Kasumi-1 (cell line): ENCODE measurements at places on chromosomes 1 and 21.

DNA sequence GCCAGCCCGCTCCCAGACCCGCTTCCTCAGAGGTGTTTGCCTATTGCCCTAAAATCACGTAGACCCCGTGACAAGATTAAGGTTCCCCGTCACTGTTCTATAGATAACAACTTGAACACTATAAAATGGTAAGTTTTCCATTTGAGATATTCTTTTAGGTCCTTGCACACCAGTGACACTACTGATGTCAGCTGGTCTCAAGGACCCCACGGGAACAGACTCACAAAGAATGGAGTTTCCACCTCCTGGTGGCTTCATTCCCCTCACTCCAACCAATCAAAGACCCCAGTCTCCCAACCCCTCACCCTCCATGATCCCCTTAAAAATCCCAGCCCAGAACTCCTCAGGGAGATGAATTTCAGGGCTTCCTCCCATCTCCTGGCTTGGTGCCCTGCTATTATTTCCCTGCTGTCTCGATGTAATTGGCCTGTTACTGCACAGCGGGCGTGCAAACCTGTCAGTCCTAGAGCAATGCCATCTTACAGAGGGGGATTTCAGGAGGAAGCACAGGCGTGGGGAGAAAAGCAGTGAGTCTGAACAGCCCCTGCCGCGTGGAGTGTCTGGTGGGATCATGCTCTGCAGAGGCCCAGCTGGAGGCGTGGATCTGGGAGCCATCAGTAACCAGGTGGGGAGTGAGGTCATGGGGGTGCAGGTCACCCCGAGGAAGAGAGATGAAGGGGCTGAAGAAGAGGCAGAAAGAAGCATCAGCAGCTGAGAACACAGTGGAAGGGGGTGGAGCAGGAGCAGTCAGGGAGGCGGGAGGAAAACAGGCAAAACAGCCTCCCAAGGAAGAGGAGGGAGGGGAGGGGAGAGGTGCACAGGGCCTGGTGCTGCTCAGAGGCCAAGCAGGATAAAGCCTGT, 35.1 kb upstream of the LBR start:
- DNase-seq = no peak

DNA sequence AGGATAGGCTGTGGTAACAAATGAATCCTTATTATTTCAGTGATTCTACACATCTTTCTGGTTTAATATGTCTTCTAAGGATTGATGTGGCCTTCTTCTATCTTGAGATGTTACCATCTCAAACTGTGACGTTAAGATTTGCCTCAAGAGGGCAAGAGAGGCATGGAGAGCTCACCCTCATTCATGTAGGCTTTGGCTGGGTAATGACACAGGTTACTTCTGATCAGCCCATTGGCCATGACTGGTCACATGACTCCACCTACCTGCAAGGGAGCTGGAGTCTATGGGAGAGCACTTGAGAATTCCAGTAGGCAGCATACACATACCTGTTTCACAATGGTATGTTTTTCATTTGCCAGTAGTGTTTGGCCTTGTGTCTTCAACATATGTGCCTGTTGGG, 30.0 kb downstream of the CACHD1 start:
- no peak for DNase-seq

GRCh38 chr21:37530901-37531351, 164.4 kb downstream of the DYRK1A start:
- no peak for DNase-seq

DNA sequence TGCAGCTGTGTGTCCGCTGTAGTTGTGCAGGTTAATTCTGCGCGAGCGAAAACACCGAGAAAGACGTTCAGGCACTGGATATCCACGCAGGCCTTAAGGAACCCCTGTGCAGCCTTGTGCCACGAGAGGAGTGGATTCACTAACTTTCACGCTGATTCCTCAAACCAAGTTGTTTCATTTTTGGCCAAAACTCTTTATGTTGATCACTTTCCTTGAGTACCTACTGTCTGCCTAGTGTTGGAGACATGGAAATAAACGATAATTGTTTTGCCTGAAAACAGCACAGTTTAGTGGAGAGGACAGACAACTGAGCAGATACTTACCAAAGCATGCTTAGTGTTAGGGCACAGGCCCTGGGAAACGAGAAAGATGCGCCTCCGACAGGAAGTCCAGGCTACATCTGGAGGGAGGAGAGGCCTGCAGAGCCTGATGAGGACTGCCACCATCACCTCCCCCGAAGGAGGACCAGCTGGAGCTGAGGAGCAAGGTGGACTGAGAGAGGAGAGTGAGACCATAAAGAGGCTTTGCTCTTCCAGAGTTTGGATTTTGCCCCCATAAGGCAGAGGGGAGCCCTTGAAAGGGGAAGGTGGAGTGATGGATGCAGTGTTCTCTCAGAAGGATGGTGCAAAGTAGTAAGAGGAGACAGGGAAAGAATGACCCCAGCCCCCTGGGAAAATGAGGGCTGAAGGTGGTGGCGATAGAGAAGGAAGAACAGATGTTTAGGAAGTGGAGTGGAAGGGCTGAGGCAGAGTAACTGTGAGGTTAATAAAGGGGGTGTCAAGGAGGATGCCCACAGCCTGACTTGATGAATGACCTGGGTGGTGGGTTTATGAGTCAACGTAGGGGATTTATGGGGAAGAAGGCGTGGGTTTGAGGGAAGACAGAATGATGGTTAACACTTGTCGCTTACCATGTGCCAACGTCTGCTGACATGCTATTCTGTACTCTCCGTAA, 956 bp upstream of the SCAF4 start:
- DNase-seq = peak; percentile 45

- DNase-seq = no peak
Observed at GRCh38 chr1:245583575-245584330, 429.0 kb downstream of the KIF26B start.

DNA sequence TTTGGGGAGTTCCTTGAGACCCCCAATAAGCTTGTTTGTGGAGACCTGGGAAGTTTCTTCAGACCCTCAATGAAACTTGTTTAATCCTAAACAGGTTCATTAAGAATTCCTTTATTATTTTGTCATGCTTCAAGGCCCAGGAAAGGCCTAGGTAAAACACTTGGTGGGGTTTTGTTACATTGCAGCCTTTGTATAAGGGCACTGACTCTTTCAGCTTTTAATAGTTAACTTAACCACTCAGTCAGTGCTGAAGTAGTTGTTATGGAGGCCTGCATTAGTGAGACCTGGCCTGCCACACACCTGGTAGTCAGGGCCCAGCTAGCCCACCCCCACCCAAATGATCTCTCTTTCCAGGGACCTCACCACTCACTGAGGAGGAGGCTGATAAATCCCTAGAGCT, 103.7 kb downstream of the FCRL5 start:
- no peak for DNase-seq

- no peak for DNase-seq
Observed at GRCh38 chr1:1082776-1083415, 8.8 kb upstream of the RNF223 start.

- DNase-seq = no peak
Observed at GRCh38 chr1:225602590-225603206, 50.2 kb downstream of the ENAH start.

DNA sequence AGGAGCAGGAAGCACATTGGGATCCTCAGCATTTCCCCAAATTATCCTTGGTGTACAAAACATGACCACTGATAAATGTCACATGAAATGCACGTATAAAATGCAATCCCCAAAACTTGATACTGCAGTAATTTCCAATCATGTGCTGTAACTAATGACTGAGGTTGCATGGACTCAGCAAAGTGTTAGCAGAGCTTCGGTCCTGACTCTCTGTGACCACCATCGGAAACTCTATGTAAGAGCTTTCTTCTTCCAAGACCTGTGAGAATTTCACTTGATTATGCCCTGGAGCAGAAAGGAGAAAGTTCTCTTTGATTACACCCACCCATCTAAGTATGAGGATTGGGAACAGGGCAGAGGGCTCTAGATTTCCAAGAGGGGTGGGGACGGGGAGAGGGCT, 908 bp downstream of the CD53 start:
- no peak for DNase-seq

GRCh38 chr1:17826165-17826488, 71.0 kb downstream of the ACTL8 start:
- DNase-seq = no peak

GRCh38 chr21:36534656-36535055, 54.7 kb upstream of the CLDN14 start:
- DNase-seq = no peak

DNA sequence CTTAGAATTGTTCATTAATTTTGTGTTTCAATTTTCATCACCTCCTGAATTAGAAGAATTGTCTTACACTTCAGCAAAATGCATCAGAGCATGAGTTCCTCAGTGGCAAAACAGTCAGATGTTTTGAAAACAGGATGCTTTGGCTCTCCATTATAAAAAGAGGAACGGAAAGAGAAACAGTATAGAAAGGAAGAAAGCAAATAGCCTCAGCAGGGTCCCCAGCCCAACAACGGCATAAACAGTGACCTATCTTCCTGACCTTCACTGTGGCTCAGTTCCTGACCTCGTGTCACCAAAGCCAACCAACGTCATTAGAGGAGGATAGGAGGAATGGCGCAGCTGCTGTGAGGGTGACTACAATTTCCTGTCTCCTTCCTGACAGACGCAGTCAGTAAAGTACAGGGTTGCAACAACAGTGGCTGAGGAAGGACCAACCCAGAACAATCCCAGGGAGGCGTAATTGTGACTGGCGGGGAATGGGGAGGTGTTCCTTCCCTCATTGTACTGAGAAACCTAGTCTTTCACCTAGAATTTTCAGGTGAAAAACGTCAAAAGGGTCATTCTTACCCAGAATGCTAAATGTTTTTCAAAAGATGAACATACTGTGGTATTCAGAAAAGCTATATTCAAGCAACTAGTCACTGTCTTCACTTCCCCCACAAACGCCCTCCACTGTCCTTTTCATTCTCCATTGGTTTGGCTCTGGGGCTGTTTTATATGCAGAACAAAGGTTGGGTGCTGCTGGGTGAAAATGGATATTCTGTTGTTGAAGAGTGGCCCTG, 197.9 kb upstream of the SGIP1 start:
- peak; percentile 86 for DNase-seq

GRCh38 chr1:6528492-6528891, 25.8 kb downstream of the NOL9 start:
- DNase-seq = no peak

- no peak for DNase-seq
Observed at GRCh38 chr1:24715658-24716057, 29.6 kb upstream of the CLIC4 start.

DNA sequence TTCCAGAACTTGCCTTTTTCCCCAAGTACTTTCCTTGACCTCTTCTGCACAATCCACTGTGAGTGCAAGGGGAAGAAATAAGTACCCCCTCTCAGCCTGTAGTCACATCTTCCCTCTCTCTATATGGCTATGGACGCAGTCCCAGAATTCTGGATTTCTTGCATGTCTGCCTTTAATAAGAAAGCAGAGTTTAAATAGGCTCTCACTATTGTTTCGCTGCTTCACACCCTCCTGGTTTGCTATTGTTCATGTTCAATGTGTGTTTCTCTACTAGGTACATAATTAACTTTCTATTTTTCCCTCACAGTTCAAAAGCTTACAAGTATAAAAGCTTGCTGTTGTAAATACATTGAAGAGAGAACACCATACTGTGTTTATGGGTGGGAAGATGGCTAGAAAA, 181.5 kb upstream of the C1orf105 start:
- no peak for DNase-seq

- DNase-seq = no peak
Observed at GRCh38 chr21:45460011-45460565, 55.1 kb downstream of the COL18A1 start.

DNA sequence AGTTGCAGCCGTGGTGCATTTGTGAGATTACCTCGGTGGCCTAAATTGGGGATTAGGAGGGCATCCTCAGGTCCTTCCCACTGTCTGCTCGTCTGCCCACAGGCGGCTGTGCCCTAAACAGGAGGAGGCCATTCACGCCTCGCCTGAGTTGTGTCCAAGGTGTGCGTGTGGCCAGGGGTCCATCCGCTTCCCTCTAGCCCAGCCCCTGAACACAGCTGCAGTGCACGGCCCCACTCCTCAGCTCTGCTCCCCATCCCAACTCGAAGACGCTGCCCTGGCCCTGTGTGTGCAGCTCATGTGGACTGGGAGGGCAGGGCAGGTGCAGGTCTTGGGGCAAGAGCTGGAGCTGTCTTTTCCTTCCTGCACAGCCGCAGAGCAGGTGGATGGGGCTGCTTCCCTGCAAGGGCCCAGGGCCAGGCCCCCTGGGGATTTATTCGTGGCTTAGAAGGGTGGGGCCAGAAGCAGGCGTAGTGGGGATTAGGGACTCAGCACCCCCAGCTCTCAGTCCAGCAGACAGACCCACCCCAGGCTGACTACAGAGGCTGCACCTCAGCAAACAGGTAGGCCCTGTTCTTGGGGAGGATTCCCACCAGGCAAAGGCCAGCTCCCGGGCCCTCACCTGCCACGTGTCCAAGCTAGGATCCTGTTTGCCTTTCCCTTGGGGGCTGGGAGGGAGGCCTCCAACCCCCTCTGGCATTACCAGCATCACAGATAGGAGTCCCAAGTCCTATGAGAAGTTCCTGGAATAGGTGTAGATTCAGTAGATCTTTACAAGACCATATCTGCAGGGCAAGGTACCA, 4.3 kb downstream of the GUK1 start:
- DNase-seq = no peak

GRCh38 chr1:244920911-244921761, 56.8 kb upstream of the HNRNPU start:
- peak; percentile 89 for DNase-seq

GRCh38 chr1:173573596-173573995, 29.3 kb downstream of the SLC9C2 start:
- DNase-seq = no peak
